ENCODE measurements at places on chromosomes 13 and 19.

DNA sequence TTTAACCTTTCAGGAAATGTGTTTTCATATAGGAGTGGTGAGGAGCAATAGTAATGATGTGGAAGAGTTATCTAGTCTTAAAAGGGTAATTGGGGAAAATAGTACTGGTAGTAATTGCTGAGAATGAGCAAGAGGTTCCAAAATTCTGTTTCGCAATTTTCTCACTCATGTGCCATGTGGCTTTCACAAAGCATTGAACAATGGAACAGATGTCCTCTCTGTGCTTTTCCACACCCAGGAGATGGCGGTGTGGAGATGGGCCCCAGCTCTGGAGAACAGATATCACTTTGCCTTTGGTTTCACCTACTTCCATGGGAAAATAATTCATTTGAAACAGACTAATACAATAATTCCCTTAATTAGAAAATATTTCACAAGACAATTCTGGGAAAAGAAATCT is 170.0 kb upstream of the SLC10A2 start:
- DNase-seq, result no peak

- DNase-seq, result no peak
Observed at GRCh38 chr13:77800219-77800618, 102.7 kb downstream of the SLAIN1 start.

DNA sequence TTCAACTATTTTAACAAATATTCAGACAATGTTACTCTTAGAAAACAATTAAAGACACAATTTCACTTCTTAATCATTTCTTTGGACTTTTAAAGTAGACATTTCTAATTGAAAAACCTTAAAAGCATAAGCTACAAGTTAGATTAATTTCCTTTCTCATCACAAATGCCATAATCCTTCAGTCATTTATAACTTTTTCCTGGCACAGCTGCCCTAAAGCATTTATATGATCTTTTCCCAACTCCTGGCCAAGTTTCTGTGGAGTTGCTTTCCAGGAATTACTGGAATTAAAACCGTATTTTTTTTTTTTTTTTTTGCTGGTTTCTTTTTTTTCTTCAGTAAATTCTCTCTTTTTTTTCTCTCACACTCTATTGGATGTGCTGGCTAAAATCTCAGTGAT is 615.9 kb downstream of the TBC1D4 start:
- no peak for DNase-seq

DNA sequence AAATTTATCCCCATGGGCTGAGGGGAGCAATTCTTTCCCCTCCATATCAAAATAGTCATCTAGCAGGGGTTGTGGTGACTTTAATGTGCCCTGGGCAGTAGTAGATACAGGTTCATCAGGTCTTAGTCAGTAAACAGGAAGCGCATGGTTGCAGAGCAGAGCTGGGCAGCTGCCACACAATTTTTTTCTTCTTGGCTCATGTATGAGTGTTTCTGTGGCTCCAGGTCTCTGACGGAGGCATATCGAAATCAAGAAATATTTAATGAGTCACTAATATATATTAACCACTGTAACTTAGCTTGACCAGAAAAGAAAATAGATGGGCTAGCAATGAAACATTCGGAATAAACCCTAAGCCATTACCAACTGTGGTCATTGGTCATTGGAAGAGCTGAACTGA is 68.4 kb upstream of the UBL3 start:
- no peak for DNase-seq

DNA sequence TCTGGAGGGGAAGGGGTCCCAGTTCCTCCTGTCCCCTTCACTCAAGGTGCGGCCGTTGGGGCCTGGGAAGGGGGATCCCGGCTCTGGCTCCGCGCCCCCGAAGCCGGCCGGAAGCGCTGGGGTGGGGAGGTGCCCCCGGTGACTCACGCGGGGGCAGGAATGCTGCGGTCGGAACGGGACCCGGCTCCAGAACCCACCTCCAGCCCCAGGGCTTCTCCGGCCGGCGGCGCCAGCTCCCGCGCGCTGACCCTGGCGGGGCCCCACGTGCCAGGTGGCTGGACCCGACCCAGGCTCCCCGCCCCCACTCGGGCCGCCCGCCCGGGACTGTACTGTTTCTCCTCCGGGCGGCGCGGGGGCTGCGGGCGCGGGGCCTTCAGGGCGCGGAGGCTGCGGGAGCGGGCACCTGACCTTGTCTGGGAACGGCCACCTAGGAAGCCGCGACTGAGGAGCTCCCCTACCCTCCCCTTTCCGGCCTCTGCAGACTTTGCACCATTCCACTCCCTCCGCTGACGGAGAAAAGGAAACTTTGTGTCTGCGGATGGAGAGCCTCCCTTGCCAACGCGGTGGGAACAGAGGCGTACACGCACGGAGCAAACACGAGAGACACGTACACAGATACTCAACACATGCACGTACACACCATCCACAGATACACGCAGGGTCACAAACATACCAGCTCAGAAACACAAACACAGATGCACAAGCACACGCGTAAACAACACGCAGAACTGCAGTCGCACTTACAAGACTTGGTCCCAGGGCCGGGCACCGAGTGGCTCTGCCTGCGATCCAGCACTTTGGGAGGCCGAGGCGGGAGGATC is 7.2 kb downstream of the AXL start:
- DNase-seq, result peak; percentile 8

DNA sequence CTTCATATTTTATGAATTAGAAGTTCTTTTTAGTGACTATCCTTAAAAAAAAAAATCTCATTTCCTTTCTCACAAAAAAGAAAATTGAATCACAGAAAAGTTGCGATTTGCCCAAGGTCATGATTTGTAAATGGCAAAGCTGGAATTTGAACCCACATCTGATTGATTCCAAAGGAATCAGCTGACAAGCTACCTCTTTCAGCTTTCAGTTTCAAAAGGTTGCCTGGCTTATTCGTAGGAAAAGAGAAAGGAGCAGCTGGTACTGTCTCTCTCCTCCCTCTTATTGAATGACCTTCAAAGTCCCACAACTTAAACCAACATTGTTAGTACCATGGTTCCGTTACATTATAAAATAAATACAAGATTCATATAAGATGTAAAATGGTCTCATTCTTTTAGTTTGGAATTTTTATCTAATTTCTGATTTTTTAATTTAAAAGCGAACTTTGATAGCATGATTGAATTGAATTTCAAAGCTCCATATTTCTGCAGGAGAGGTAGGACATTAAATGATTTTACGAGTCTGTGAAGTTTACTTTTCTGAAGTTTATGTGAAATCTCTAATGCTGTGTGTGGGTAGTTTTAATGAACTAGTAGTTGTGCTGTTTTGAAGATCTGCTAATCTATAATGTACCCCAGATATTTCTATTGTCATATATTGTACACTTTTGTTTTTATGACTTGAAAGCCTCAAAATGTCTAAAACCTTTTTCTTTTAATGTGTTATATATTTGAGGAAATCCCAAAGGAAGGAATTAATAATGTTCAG is 18.5 kb upstream of the KCTD4 start:
- DNase-seq, result no peak

- DNase-seq, result no peak
Observed at GRCh38 chr19:585551-586110, 4.0 kb upstream of the HCN2 start.

- no peak for DNase-seq
Observed at GRCh38 chr13:105894697-105895096, 640.8 kb downstream of the EFNB2 start.

- DNase-seq, result no peak
Observed at GRCh38 chr13:100480676-100481075, 107.9 kb downstream of the GGACT start.

- no peak for DNase-seq
Observed at GRCh38 chr13:39961036-39961435, 305.6 kb downstream of the COG6 start.

- DNase-seq, result peak; percentile 33
Observed at GRCh38 chr13:46551410-46552302, 1.3 kb upstream of the LRCH1 start.

- DNase-seq, result no peak
Observed at GRCh38 chr19:16834747-16835146, 5.5 kb downstream of the SIN3B start.

- DNase-seq, result no peak
Observed at GRCh38 chr13:59176775-59177174, 987.0 kb downstream of the DIAPH3 start.

- peak; percentile 15 for DNase-seq
Observed at GRCh38 chr19:3095441-3096191, 1.5 kb downstream of the GNA11 start.

DNA sequence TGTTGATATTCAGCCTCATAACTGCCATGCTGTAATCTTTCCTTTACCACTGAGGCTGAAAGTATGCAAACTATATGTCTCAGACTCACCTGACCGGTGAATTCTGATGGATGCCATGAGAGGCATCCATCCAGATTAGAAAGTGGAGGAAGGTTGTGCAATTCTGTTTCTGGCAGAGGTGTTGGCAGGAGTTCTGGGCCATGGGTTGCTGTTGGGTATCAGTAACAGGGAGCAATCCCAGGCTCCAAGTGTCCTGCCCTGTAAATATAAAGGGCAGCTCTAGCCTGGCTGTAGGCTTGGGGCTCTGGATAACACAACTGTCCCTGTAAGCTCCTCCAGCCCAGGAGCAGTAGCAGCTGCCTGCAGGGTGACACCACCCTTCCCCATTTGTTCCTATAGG is 77.4 kb upstream of the ABCC4 start:
- DNase-seq, result no peak

DNA sequence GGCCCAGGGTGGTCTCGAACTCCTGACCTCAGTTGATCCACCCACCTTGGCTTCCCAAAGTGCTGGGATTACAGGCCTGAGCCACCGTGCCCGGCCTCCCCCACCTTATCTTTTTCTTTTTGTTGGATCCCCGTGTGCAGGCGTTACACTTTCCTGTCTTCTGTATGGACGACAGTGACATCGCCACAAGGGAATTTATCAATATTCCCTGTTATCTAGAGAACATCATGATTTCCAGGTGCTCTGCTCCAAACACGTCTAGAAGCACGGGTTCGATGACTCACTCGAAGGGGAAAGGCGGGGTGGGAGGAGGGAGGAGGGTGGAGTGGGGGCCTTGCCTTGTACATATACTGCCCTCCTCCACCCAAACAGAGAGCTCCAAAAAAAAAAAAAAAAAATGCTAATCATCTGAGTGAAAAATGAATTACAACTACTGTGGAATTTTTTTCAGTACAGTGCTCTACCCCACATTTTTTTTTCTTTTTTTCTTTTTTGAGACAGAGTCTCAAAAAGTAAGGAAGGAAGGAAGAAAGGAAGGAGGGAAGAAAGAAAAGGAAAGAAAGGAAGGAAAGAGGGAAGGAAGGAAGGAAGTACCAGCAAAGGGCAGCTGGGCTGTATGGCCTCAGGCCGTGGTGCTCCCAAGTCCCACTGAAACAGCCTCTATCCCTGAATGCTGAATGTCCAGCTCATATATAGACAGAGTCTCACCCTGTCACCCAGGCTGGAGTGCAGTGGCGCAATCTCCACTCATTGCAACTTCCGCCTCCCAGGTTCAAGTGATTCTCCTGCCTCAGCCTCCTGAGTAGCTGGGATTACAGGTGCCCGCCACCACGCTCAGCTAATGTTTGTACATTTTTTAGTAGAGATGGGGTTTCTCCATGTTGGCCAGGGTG is 36.8 kb downstream of the INSR start:
- no peak for DNase-seq

DNA sequence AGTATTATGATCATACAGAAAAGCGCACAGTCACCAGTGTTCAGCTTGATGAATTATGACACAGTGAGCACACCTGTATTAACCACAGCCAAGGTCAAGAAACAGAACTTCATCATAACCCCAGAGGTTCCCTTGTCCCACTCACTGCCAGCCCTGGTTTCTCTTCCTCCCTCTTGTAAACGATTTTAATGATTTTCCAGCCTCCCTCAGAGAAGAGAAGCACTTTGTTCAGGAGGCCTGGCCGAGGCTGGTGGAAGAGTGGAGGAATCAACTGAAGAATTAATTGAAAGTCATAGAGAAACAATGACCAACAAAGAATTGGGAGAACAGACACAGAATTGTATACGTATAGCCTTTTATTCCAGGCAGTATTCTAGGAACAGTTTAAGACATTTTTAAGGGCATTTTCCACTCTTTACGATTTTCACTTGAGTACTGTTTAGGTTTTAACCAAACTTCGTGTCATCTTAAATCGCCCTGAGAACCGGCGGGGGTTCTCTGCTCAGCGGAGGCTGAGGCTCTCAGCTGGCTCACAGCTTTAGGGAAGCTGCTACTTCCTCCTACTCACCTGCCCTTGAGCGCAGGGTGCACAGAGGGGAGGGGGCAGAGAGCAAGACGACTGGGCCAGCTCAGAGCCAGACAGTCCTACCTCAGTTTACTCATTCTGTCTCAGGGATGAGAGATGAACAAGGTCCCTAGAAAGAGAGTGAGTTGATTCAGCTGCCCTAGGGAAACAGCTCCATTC is 108.6 kb downstream of the AKAP11 start:
- no peak for DNase-seq

DNA sequence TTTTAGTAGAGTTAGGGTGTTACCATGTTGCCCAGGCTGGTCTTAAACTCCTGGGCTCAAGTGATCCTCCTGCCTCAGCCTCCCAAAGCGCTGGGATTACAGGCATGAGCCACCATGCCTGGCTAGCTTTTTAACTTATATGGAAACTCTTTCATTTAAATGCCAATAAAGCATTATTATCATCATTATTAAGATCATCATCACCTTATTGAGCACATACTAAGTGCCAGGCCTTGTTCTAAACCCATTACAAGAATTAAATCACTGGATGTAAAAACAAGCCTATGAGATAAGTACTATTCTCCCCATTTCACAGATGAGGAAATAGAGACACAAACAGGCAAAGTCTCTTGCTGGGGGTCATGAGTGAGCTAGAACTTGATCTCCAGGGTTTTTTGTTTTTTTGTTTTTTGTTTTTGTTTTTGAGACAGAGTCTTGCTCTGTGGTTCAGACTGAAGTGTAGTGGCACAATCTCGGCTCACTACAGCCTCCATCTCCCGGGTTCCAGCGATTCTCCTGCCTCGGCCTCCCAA is 1.3 kb downstream of the GMFG start:
- no peak for DNase-seq

- no peak for DNase-seq
Observed at GRCh38 chr13:77267362-77267761, 59.5 kb downstream of the MYCBP2 start.

- no peak for DNase-seq
Observed at GRCh38 chr13:101452519-101453485, at the start of gene ITGBL1. Gene ITGBL1 (plus strand): TSS chr13:101452675. CDS start chr13:101452834, 159 bp downstream.

DNA sequence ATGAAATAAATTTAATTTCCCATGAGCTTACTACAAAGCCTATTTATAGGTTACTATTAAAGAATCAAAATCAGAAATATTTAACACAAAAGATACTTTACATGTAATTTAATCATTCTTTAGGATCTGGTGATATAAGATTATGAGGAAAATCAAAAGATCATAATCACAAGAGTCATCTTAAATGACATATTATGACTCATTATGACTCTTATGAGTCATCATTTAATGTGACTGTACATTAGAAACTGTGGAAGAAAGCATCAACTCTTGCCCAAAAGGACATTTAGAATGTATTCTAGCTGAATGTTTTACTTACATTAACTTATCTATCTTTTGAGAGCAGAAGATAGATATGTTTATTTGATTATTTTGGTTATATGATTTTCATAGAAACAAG is 458.6 kb downstream of the DCT start:
- no peak for DNase-seq

DNA sequence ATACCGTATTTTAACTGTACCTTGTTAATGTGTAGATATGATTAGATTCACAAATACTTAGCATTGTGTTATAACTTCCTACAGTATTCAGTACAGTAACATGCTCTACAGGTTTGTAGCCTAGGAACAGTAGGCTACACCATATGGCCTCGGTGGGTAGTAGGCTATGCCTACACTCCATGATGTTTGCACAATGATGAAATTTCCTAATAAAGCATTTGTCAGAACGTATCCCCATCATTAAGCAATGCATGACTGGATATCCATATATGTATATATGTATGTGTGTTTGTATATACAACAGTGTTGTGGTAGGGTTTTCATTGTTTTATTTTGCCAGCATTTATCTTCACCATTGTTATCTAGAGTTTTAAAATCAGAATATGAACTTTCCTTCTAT is 119.4 kb downstream of the SLC7A1 start:
- DNase-seq, result no peak

Data from activated T-helper 1 cell treated with anti-CD3 and anti-CD28 coated beads, Interleukin-2, amount 50 U/mL, for 16 hours (primary cell).